Suprapubic skin (tissue), 4 donors: ENCODE measurements at places on chromosomes 4 and X. TPM values are rescaled to one million over a fixed set of nuclear protein-coding genes. Genes with fewer than 3 reads are reported as not detected.

GRCh38 chr4:86587381-86588140 lies 6.6 kb upstream of the PTPN13 start:
- no peaks in the 10 kb centered on the region for H3K36me3 ChIP-seq
- no peak overlapping the region for H3K4me3 ChIP-seq
- DNase-seq = no peak

- peaks cover 16% of the 10 kb centered on the region for H3K4me1 ChIP-seq
- H3K36me3 ChIP-seq = no peaks in the 10 kb centered on the region
- H3K4me3 ChIP-seq = peak overlapping the region; percentile 22
These were observed 84.7 kb downstream of the HPRT1 start for GRCh38 chrX:134544513-134545151.

GRCh38 chrX:46777971-46778810 lies 19.3 kb upstream of the SLC9A7 start:
- no peaks in the 10 kb centered on the region for H3K36me3 ChIP-seq
- no peak overlapping the region for H3K27ac ChIP-seq
- H3K27me3 ChIP-seq = no peaks in the 10 kb centered on the region

Gene KLF3
- total RNA-seq = 240 TPM

- no peaks in the 10 kb centered on the region for H3K4me1 ChIP-seq
- DNase-seq = no peak
- H3K4me3 ChIP-seq = no peak overlapping the region
- H3K27ac ChIP-seq = no peak overlapping the region
- no peaks in the 10 kb centered on the region for H3K36me3 ChIP-seq
- H3K27me3 ChIP-seq = no peaks in the 10 kb centered on the region
These were observed 26.2 kb downstream of the UGT2B7 start for GRCh38 chr4:69122476-69122875.

Gene RAB33A
- total RNA-seq = not detected

GRCh38 chr4:153159016-153159415 lies 45.2 kb upstream of the TRIM2 start:
- H3K36me3 ChIP-seq = no peaks in the 10 kb centered on the region
- H3K4me3 ChIP-seq = no peak overlapping the region
- no peak overlapping the region for H3K27ac ChIP-seq
- no peak for DNase-seq

DNA sequence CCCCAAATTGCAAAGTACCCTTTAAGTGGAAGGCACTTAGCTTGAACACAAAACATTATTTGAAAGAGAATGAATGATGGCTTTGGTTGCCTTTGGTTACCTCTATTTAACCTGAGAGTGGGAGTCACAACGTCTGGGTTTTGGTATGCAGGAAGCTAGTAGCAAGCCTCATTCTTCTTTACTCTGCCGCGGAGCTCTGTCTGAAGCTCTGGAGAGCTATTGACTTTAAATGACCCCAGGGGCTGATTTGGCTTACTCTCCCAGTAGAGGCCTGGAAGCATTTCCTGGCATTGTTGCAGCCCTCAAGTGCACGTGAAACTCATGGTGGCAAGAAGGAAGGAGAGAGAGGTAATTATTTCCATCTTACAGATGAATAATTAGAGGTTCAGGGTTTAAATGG lies 81.8 kb upstream of the MAGEA4 start:
- H3K4me3 ChIP-seq = no peak overlapping the region
- DNase-seq = no peak
- H3K4me1 ChIP-seq = peaks cover 5% of the 10 kb centered on the region
- no peaks in the 10 kb centered on the region for H3K27me3 ChIP-seq
- no peak overlapping the region for H3K27ac ChIP-seq
- no peaks in the 10 kb centered on the region for H3K36me3 ChIP-seq

DNA sequence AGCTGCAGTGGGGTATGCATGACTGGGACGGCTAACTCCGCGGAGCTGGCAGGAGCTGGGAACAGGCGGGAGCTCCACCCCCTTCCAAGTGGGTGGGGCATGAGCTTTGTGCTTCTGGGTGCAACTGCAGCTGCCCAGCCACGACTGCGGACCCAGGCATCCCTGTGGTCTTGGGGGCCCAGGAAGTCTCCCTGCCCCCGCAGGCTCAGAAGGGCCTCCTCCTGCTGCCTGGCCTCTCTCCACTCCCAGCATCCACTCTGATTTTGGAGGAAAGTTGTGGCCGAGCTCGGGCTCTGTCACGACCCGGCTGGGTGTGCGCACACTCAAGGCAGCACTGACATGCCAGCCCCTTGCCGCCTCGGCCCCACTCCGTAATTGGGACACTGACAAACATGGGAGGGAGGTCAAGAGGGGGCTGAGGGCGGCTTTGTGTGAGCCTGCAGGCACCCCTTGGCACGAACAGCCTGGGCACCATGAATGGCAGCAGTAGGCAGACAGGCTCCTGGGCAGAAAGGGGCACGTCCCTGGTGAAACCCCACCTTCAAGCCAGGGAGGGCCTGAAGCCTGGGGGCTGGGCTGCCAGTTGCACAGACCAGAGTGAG lies 822.6 kb downstream of the GLUD2 start:
- H3K36me3 ChIP-seq = no peaks in the 10 kb centered on the region
- no peaks in the 10 kb centered on the region for H3K27me3 ChIP-seq
- no peak overlapping the region for H3K27ac ChIP-seq
- no peak for DNase-seq
- H3K4me1 ChIP-seq = no peaks in the 10 kb centered on the region

- H3K27ac ChIP-seq = no peak overlapping the region
- H3K4me1 ChIP-seq = no peaks in the 10 kb centered on the region
- H3K4me3 ChIP-seq = no peak overlapping the region
- H3K27me3 ChIP-seq = no peaks in the 10 kb centered on the region
These were observed 74.3 kb upstream of the VCX2 start for GRCh38 chrX:8245411-8245810.

GRCh38 chr4:175929441-175929840 lies 117.4 kb upstream of the GPM6A start:
- H3K4me3 ChIP-seq = no peak overlapping the region
- no peaks in the 10 kb centered on the region for H3K36me3 ChIP-seq

Gene TMEM165
- 101 TPM for total RNA-seq

Gene PAGE5
- total RNA-seq = not detected

DNA sequence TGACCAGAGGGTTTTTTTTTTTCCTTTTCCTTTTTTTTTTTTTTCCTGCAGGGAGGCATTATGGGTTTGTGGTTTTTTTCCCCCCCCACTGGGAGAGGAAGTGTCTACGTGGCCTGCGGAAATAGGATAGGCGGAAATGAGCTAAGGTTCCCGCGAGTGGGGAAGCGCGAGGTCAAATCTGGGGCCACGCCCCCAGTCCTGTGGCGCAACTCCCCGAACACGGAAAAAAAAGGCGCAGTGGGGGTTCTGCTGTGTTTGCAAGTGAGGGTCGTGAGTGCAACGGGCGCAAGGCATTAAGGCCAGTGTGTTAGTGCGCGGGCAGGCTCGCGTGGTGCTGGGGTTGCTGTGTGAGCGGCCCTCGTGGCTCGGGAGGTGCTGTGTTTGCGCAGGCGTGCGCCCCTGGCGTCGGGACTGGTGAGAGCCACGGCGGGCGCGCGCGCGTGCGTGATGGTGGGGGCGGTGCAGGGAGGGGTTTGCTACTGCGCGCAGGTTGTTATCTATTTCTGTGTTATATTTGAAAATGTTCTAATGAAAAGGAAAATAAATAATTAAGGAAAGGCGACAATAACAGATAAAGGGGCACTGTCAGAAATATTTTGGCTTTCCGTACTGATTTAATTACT lies 685 bp upstream of the MORF4L2 start:
- H3K27ac ChIP-seq = peak overlapping the region; percentile 92
- no peaks in the 10 kb centered on the region for H3K27me3 ChIP-seq
- DNase-seq = peak; percentile 91
- H3K36me3 ChIP-seq = peaks cover 5% of the 10 kb centered on the region
- peak overlapping the region; percentile 60 for H3K4me3 ChIP-seq

GRCh38 chr4:5510504-5510903 lies 197.9 kb downstream of the EVC2 start:
- no peaks in the 10 kb centered on the region for H3K4me1 ChIP-seq
- H3K36me3 ChIP-seq = no peaks in the 10 kb centered on the region
- no peak for DNase-seq
- no peaks in the 10 kb centered on the region for H3K27me3 ChIP-seq

DNA sequence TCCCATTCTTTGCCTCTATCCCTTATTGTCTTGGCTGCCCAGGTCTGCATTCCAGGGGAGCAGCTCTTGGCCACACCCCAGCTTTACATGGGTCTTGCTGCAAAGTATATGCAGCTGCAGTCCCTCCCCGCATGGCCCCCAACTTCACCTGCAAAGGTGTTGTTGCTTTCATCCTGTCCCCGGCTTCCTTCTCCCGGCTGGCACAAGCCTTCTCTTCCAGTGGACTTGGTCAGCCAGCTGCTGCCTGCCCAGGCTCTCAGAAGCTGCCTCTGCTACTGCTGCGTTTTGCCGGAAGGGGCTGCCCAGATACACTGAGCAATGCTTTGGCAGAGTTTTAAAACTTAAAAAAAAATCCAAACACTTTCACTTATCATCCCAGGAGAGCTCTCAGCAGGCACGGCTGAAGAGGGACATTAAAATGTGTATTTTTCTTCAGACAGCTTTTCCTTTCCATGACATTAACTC lies 121.2 kb upstream of the PDLIM3 start:
- DNase-seq = no peak
- H3K4me1 ChIP-seq = no peaks in the 10 kb centered on the region
- peak overlapping the region; percentile 29 for H3K4me3 ChIP-seq

- no peak overlapping the region for H3K27ac ChIP-seq
- H3K4me3 ChIP-seq = no peak overlapping the region
- H3K4me1 ChIP-seq = no peaks in the 10 kb centered on the region
- no peaks in the 10 kb centered on the region for H3K27me3 ChIP-seq
- DNase-seq = no peak
These were observed 830.9 kb upstream of the AGA start for GRCh38 chr4:178273168-178273567.

- H3K27me3 ChIP-seq = no peaks in the 10 kb centered on the region
- H3K4me1 ChIP-seq = no peaks in the 10 kb centered on the region
- no peaks in the 10 kb centered on the region for H3K36me3 ChIP-seq
These were observed 316.4 kb downstream of the GBA3 start for GRCh38 chr4:23009093-23009492.

- H3K27me3 ChIP-seq = no peaks in the 10 kb centered on the region
- H3K4me3 ChIP-seq = no peak overlapping the region
- no peaks in the 10 kb centered on the region for H3K4me1 ChIP-seq
These were observed 119.6 kb downstream of the PAPSS1 start for GRCh38 chr4:107600436-107600835.

Gene ASB9
- total RNA-seq = 1.4 TPM

DNA sequence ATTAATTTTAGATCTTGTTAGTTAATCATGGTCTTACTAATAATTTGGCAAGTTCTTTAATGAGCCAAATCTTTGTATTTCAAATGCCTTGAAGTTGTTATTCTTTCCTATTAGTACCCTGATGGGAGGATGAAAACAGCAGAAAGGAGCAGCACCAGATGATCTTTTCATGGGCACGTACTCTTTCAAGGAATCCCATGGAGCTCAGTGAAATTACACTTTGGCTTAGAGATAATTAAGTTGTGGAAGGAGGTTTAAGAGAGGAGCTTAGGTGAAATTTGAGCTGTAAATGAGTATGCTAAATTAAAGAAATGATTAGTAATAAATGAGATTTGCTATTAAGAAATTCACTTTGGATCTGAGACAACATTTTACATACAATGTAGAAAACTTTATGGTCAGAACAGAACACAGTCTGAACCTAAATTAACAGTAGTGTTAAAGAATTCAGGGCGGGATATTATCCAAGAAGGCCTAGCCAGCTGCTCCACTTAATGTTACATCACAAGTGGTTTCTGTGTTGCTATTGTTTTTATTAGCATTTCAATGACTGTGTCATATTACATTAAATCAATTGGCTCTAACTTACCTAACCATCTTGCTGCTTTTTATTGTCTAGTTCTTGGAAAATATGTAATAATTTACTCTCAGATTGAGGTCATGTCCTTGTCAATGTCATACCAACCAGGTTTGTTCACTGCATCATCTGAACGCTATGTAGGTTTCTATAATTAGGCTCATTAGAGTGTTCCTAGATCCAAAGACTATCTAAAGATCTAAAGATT lies 3.9 kb downstream of the MTHFD2L start:
- no peaks in the 10 kb centered on the region for H3K27me3 ChIP-seq
- no peak overlapping the region for H3K27ac ChIP-seq
- H3K4me3 ChIP-seq = no peak overlapping the region
- H3K36me3 ChIP-seq = peaks cover 4% of the 10 kb centered on the region
- peaks cover 32% of the 10 kb centered on the region for H3K4me1 ChIP-seq

DNA sequence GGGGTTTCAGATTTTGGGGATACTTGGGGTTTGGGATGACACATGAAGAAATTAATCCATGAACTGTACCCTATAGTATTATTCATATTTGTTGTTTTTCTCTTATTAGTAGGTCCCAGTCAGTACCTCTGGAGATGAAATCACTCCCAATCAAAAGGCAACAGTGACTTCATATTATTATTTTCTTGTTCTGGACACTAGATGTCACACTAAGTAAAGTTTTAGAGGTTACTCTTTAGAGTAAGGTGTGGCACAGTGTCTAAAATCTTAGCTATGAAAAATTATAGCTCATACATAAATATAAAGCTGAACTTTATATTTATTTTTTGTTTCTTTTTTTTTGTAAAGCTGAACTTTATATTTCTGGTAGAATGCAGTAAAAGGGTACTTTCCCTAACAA lies 35.1 kb downstream of the FAM114A1 start:
- H3K27me3 ChIP-seq = no peaks in the 10 kb centered on the region
- no peak overlapping the region for H3K27ac ChIP-seq
- no peak for DNase-seq
- no peaks in the 10 kb centered on the region for H3K4me1 ChIP-seq

DNA sequence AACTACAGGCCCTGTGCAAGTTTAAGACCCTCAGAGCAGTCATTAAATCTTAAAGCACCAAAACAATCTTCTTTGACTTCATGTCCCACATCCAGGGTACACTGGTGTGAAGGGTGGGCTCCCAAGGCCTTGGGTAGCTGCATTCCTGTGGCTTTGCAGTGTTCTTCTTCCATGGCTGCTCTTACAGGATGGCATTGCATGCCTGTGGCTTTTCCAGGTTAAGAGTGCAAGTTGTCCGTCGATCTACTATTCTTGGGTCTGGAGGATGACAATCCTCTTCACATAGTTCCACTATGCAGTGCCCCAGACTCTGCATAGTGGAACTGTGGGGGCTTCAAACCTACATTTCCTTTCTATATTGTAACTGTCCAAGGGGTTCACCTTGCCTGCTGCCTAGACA lies 494.5 kb downstream of the CFAP47 start:
- H3K36me3 ChIP-seq = no peaks in the 10 kb centered on the region
- no peak for DNase-seq
- no peak overlapping the region for H3K4me3 ChIP-seq
- no peak overlapping the region for H3K27ac ChIP-seq

DNA sequence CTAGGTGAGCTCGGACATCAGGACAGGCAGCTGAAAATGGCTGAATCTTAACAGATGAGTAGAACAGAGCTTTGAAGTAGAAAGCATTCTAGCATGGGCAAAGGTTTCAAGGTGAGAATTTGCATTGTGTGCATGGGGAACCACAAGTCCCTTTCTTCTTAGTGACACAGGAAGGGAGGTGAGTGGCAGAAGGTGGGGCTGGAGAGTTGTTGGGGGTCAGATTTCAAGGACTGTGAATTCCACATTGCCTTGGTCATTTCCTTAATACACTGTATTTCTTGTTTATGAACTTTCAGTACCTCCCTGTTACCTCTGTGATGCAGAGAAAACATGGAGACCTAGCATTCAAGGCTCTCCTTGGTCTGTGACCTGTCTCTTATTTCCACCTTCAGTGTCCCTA lies 4.1 kb downstream of the APEX2 start:
- peaks cover 39% of the 10 kb centered on the region for H3K4me1 ChIP-seq
- peaks cover 9% of the 10 kb centered on the region for H3K36me3 ChIP-seq
- DNase-seq = no peak
- no peak overlapping the region for H3K27ac ChIP-seq
- no peak overlapping the region for H3K4me3 ChIP-seq
